GM13976 (cell line): ENCODE measurements at places on chromosomes 11 and 22.
A peak's percentile ranks its signal among the peaks of the same experiment; 100 is the strongest.

DNA sequence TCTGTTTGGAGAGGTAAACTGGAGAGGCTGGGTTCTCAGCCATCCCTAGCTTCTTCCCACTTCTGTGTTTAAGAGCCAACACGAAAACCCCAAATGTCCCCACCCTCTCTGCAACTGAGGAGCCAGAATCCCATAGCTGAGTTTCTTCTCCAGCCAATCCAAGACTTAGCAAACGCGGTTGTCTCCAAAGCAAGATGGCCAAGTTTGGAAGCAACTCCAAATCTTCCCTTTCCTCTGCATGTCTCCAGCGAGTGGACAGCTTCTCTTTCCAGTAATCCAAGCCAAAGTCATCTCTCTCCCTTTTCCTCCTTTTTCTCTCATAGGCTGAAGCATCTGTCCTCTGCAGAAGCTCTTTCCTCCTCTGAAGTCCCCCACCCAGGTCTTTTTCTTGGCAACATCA is 539.2 kb downstream of the MIAT start:
- DNase-seq, result no peak

DNA sequence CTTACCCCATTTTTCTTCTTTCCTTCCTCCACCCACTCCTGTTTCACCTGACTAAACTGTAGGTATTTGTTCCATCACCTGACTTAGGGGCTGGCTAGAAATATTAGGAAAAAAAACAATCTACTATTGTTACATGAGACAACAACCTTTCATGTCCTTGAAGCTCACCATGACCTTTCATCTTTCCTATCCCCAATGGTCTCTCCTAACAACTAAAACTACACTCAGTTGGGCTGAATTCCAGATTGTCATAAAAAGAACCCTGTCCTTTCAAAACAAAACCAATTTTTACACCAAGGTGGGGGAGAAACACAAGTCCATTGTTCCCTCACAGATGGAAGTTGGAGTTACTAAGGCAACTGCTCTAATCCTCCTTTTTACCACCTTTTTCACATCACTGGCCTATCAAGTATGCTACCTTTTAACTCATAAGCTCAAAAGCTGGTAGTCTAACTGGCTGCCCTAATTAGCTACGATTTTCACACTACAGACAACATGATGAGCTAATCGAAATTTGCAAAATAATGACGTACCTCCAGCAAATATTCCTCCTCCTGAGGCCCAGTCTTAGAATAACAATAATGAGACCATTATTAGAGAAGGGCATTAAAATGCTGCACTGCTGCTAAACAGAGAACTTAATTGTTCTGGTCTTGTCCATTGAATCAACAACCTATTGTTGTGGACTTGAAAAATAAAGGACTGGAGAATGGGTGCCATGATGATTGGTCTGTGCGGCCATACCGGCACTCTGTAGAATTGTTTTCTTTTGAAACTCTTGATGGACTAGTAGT is 46.5 kb upstream of the SOX6 start:
- no peak for DNase-seq

- peak; percentile 82 for DNase-seq
Measured at GRCh38 chr11:76721755-76722677, 51.5 kb upstream of the LRRC32 start.

- no peak for DNase-seq
Measured at GRCh38 chr11:93303689-93304088, 26.9 kb upstream of the DEUP1 start.

GRCh38 chr11:41222236-41222635 is 237.2 kb downstream of the LRRC4C start:
- DNase-seq, result no peak

- DNase-seq, result no peak
Measured at GRCh38 chr11:120020981-120021380, 116.9 kb downstream of the TRIM29 start.

GRCh38 chr22:44037519-44038375 is 13.6 kb downstream of the PARVB start:
- no peak for DNase-seq

DNA sequence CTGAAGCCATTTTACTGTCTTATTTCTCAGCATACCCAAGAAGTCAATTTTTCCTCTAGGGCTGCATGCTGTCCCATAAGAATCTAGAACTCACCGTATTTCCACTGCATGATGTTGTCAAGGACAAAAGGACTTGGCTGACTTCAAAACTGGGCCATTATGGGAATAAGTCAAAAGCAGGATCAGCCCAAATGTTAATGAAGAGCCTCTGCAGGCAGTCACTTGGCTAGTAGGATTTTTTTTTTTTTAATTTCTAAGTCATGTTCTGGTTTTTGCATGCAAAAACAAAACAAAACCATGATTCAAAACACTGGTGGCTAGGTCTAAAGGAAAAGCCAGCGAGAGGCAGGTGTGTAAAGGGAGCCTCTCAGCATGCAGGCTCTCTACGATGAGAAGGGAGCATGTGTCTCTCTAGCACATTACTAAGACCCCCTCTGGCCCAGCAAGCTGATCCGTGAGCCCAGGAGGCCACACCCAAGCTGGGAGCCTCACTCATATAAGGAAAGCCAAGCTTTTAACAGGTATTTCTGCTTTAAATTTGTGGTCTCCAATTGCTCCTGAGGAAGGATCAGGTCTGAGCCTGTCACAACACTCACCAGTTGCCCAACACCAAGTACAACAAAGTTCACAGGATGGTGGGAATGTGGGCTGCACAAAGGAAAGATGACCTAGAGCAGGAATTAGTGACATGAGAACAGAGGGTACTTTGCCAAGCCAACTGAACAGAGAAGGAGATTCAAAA is 21.4 kb upstream of the STK33 start:
- DNase-seq, result no peak

DNA sequence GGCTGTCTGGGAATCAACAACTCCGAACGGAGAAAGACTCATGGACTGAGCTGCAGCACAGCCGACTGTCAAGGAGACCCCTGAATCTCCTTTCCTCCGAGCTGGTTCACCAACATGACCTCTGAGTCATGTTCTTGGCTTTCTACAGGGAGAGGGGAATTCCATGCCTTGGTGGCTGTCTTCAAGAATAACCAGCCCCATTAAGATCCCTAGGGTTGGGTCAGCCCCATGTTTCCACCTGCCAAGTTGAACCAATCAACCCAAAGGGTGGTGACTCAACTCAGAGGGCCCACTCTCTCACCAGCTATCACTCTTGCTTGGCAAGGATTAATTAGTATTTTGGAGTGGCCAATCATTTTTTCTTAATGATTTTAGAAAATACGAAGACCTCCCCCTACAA is 28.3 kb upstream of the IGSF22 start:
- no peak for DNase-seq

- DNase-seq, result peak; percentile 8
Measured at GRCh38 chr11:69359735-69360480, 66.0 kb downstream of the MYEOV start.

DNA sequence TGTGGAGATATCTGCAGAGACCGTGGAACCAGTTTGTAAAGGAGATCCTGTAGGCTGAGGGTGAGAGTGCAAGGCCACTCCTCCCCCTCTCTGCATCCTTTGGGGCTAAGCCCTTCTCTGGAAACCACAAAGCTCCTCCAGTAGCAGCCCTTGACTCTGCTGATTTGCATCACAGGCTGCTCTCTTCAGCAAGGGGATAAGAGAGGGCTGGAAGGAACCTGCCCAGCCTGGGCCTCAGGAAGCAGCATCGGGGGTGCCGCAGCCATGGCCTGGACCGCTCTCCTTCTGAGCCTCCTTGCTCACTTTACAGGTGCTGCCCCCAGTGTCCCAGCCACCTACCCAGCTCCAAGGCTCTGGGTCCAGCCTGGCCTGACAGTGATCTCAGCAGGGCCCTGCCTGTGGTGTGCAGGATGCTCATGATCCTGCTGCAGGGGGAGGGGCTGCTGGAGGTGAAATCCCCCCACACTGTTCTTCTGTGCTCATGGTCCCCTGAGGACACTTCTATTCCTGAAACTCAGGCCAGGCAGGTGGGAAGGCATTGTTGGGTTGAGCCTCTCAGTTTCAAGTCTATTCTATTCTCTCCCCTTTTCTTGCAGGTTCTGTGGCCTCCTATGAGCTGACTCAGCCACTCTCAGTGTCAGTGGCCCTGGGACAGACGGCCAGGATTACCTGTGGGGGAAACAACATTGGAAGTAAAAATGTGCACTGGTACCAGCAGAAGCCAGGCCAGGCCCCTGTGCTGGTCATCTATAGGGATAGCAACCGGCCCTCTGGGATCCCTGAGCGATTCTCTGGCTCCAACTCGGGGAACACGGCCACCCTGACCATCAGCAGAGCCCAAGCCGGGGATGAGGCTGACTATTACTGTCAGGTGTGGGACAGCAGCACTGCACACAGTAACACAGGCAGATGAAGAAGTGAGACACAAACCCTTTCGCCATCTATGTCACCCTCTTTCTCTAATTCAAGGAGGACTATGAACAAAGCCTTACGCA is 68.5 kb upstream of the IGLL5 start:
- DNase-seq, result peak; percentile 62

GRCh38 chr11:75014129-75014528 is 25.4 kb downstream of the NEU3 start:
- DNase-seq, result no peak

GRCh38 chr11:66891851-66892660 is 35.2 kb downstream of the LRFN4 start:
- DNase-seq, result peak; percentile 90
